ENCODE measurements at places on chromosomes 6 and 20.

GRCh38 chr6:37653933-37654565 is 43.6 kb downstream of the MDGA1 start:
- no peak for DNase-seq

DNA sequence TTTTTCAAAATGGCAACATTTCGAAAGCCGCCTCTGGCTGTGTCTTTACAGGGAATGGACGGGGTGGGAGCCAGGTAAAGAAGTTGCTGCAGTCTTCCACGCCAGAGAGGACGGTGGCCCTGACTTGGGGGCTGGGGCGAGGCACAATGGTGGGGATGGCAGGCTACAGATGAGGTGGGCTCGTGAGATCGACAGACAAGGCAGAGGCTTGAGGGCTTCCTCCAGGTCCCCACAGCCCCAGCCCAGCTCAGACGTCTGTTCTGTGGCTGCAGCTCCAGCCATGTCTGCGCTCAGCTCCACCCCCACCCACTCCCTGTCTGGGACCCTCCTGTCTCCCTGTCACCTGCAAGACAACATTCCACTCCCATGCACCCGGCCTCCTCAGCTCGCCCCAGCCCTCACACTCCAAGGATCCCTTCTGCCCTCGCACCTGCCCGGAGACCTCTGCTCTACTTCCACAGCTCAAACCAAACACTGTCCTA is 7.4 kb upstream of the C20orf144 start:
- no peak for DNase-seq

GRCh38 chr6:31701666-31702404 is 1.3 kb downstream of the ABHD16A start:
- peak; percentile 33 for DNase-seq

GRCh38 chr6:151652325-151652724 is 155.2 kb upstream of the ESR1 start:
- no peak for DNase-seq

GRCh38 chr6:80021591-80021990 is 17.1 kb downstream of the TTK start:
- no peak for DNase-seq

- no peak for DNase-seq
Observed at GRCh38 chr6:1470040-1470439, 80.7 kb downstream of the FOXF2 start.

GRCh38 chr20:53571555-53572286 is 21.9 kb downstream of the ZNF217 start:
- DNase-seq: no peak

DNA sequence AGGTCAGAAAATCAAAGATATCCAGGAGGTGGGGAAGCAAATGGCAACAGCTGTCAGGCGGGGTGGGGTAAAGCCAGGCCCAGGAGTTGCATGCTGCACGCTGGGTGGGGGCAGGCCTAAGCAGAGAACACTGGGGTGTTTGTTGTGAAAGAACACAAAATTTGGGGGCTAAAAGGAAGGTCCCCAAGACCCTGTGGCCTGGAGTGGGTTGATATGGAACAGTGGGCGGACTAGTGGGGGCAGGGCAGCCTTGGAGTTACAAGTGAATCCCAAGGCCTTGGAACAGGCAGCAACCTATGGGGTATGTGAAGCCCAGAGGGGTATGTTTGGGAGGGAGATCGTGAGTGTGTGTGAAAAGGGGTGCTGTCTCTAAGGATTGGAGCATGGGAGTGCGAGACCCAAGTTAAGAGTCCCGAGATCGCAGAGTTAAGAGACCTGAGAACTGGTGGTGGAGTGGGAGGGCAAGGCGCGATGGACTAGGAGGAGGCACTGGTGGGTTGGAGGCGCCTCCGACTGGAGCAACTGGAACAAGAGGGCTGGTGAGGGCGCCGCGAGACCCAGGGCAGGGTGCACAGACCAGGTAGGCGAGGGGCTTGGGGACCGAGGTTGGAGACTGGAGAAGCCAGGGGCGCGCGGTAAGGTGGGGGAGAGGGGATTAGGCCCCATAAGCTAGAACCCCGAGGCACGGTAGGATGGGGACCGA is 658 bp downstream of the CUL7 start:
- DNase-seq: peak; percentile 26

- peak; percentile 51 for DNase-seq
Observed at GRCh38 chr6:16184129-16184528, 54.3 kb upstream of the GMPR start.

GRCh38 chr6:17984812-17985670 is 2.4 kb downstream of the KIF13A start:
- no peak for DNase-seq
